ENCODE measurements at places on chromosomes 6 and 20.

DNA sequence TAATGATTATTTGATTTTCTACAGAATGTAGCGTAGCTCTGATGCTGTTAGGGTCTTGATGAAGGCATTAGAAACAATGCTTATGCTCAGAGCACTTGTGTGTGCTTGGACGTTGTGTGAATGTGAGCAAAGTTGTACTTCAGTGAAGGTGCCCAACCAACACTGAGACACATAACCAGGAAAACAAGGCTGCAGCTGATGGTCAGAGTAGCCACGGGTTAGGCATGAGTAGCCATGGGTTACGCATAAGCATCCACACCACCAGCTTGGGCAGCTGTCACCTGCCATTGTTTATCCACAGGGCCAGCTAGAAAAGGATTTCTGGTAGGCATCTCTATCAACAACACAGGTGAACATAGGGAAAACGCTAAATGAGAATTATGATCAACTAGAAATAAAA, 326.6 kb downstream of the NRN1 start:
- no peak for DNase-seq

GRCh38 chr20:37777988-37778659, 84.3 kb downstream of the CTNNBL1 start:
- no peak for DNase-seq

- no peak for DNase-seq
Measured at GRCh38 chr6:169454204-169454871, 200.7 kb upstream of the THBS2 start.

GRCh38 chr20:23926944-23927872, 47.7 kb upstream of the CST5 start:
- no peak for DNase-seq

DNA sequence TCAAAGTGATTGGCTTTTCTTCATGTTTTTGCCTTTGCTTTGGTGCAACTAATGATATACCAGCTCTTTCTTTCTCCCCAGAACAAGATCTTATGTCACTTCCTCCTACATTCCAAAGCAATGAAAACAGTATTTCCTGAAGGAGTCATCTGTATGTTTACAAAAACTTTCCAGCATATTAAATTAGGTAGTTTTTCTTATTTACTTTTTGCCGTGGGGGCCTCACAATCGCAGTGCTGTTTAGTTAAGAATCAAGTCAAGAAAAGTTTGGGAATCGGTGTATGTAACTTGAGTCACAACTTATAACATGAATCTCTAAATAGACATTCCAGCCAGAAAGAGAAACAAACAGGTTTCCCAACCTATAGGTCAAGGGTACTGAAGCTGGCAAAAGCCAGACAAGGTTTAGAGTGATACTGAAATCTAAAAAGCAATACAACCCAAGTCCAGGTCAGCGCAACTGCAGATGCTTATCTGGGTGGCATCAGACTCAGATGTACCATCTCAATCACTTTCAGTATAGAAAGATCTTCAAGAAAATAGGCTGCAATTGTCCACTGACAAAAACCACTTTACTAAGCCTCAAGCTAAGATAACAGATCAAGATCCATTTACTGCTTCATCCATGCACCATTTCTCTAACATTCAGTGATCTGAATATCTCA, 63.6 kb downstream of the IPCEF1 start:
- DNase-seq, result no peak

DNA sequence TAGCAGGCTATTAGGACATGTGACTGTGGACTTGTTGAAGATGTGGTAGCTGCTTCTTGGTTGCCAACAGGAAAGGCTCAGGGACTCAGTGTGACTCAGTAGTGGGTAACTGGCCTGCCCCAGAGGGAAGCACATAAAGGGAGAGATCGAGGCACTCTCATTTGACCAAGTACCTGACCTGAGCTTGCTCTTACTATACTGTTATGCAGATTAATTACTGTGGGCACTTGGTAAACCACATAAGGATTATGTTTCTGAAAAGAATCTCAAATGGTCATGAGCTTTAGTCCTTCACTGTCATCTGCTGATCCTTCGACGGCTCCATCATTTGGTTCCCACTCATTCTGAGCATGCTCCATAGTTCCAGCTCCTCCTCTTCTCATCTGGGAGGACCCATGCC, 48.2 kb upstream of the RPL7L1 start:
- no peak for DNase-seq

DNA sequence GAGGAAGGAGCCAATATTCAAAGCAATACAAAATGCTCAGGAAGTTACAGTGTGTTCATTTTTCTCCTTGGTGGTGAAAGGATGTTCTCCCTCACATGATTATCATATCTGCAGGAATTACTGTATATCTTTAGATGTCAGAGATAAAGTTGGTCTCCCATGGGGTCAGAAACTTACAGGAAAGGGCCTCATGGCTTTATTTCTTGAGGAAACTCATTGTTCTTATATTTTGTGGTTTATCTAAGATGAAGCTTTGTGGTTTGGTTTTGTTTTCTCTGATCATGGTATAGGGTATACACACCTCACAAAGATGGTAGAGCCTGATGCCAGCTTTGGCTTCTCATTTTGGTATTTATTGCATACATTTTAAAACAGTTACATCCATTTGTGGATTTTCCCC, 100.5 kb upstream of the STXBP5 start:
- DNase-seq, result no peak

DNA sequence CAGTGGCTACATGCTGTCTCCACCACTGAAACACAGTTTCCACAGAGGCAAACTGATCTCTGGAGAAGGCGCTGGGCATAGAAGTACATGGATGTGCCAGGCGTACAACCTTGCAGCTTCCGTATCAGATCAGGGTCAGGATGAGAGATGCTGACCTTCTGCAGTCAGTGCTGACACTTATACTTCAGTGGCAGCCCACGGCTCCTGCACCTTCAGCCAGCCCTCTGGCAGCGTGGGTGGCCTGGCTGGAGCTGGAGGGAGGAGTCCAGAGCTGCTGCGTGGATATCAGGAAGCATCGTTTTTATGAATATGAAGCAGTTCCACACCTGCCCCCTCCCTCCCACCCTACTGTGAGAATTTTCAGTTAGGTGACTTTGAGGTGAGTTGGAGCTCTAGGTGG, 149.3 kb downstream of the CFAP61 start:
- no peak for DNase-seq

DNA sequence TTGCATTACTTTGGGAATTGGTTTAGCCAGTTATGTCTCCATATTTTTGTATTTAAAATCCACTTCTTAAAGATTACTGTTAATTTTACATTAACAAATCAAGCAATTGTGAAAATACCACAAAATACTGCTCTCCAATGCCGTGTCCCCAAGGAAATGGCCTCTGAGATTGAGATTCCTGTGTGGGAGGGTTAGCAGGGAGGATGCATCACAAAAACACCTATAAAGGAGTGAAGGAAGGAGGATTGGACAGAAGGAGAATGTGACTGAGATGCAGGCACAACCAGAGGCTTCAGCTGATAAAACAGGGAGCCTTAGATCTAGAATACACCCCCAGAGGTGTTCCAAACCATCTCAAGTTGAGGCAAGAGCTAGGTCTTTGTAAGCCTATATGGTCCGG, 34.2 kb upstream of the NKAIN2 start:
- no peak for DNase-seq

- no peak for DNase-seq
Measured at GRCh38 chr6:125346926-125347563, 45.3 kb upstream of the HDDC2 start.

GRCh38 chr6:156396068-156396771, 381.0 kb upstream of the ARID1B start:
- DNase-seq, result no peak

Data from endothelial cell (in vitro differentiated cells).